ENCODE measurements at places on chromosomes 5 and 9. TPM values are rescaled to one million over a fixed set of nuclear protein-coding genes. Genes with fewer than 3 reads are reported as not detected.

OR1Q1 gene
- total RNA-seq = not detected

WDR38 gene
- not detected for total RNA-seq

SCGB3A2 gene
- not detected for total RNA-seq

SPINK13 gene
- total RNA-seq = not detected

BTNL8 gene
- total RNA-seq = not detected

NUTM2G gene
- not detected for total RNA-seq

C8G gene
- not detected for total RNA-seq

LCN15 gene
- not detected for total RNA-seq

IL5 gene
- not detected for total RNA-seq

RFESD gene
- 0.85 TPM for total RNA-seq

LCN2 gene
- total RNA-seq = not detected

RASEF gene
- total RNA-seq = 6.6 TPM

ZBTB26 gene
- total RNA-seq = 4.9 TPM

HCN1 gene
- not detected for total RNA-seq

CDK5RAP2 gene
- 132 TPM for total RNA-seq

GFPT2 gene
- total RNA-seq = 32.1 TPM

ZNF483 gene
- total RNA-seq = 9.7 TPM

CANX gene
- total RNA-seq = 371 TPM

OR13F1 gene
- total RNA-seq = not detected

PCDHB9 gene
- total RNA-seq = 9.6 TPM

SPINK7 gene
- not detected for total RNA-seq

NDST1 gene
- total RNA-seq = 112 TPM

Measured in thoracic aorta (tissue), 2 donors.